ENCODE measurements at places on chromosomes 11 and 22.
A peak's percentile ranks its signal among the peaks of the same experiment; 100 is the strongest.

GRCh38 chr11:25727944-25728343 is 604.0 kb upstream of the ANO3 start:
- no peak for DNase-seq

DNA sequence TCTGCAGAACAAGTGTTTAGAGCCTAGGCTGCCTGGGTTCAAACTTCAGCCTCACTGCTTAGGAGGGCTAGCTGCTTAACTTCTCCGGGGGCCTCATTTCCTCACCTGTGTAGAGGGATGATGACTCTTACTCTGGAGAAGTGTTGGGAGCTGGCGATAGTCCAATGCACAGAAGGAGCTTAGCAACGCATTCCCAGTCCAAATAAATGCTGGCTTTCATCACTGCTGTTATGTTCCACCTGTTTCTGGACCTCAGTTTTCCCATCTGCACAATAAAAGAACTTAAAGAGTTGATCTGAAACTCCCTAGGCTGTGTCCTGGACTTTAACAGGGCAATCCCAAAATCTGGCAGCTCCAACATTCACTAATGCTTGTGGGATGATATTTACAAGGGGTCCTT is 337.8 kb downstream of the MIAT start:
- DNase-seq, result no peak

DNA sequence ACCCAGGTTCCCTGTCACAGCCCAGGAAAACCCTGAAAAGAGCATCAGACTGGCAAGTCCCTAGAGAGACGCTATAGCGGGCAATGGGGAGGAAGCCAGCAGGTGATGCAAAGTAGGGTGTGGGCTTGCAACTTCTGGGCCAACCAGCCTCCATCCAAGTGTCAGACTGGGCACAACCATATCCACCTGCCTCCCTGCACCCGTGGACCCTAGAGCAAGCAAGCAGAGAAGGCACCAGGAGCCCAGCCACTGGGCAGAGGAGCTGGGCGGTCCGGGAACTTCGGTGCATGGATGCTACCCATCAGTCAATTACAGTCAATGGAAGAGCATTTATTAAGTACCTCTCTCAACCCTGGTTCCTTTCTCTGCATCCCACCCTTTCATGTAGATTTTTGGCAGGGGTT is 2.8 kb downstream of the NECTIN1 start:
- DNase-seq, result no peak

GRCh38 chr22:29457730-29458129 is 19.3 kb downstream of the RFPL1 start:
- DNase-seq, result no peak

DNA sequence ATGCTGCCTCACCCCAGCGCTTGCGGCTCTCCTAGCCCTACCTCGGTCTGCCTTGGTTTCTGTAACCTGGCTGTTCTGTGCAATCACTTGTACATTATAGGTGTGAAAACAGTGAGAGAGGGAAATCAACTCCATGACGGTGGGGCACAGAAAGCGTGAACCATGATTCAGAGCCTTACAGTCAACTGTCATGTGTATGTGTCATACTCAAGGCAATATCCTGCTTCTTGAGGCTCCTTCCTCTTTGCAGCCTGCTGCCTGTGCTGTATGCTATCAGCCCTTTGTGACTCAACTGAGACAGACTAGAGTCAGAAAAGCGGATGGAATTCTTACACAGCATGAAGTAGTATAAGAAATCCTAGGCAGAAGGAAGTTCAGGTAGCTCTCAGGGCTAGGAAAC is 2.1 kb downstream of the NRIP3 start:
- peak; percentile 18 for DNase-seq

GRCh38 chr22:23010430-23010829 is 59.9 kb upstream of the GNAZ start:
- DNase-seq, result no peak

DNA sequence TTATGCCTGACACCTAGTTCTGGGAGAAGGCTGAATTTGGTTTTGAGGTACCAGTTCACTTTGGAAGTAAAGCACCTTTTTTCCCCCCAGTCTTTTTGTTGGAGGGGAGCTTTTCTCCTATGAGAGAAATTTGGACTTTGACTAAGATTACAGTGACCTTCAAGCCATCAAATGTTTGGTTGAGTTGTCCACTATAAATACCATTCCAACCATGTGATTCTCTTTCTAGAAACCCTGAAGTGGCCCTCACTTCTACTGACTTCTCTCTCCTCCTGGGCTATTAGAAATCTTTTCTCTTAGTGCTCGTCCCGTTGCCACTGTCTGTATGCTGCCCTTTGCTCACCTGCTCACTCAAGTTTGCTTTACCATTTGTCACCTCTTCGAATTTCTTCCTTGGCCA is 82.6 kb downstream of the TEAD1 start:
- no peak for DNase-seq

DNA sequence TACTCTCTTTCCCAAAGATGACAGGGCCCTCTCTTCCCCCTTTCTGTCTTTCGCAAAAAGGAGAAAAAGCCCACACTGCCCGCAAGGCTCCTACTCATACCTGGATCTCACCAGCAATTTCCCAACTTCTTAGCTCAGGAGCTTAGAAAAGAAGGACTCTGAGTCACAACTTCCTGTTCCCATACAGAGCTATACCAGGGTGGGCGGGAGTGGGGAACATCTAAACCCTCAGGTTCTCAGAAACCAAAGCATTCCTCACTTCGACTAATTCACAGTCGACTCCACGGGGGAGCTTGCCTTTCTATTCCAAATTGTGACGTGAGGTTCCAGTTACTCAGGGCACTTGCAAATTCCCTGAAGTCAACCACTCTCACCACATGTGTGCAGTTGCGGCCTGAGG is 61.9 kb downstream of the MTNR1B start:
- no peak for DNase-seq

GRCh38 chr11:94972700-94973098 is 657 bp downstream of the CWC15 start:
- DNase-seq, result no peak

DNA sequence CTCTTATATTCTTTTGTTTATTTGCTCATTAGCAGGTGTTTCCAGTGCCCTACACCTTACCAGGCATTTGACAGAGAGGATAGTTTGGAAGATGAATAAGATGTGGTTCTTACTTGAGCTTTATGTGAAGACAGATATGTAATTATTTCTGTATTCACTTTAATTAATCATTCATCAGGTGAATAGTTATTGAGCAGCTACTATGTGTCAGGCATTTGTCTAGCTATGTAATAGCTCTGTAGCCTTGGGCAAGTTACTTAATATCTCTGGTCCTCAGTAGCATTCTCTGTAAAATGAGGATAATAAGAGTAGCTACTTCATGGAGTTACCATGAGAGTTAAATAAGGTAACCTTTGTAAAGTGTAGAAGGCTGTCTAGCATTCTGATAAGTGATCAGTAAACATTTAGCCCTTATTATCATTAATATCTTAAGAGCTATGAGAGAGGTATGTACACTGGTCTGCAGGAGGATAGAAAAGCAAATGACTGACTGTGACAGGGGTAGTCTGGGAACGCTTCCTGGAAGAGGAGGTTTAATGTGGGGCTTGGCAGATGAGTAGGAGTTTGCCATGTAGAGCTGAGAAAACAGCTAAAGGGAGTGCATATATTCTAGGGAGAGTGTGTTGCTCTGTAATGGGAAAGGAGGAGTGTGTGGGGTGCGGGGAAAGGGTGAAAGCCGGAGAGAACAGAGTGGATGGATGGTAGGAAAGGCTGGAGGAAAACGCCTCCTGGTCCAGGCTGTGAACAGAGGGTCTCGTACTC is 56.1 kb downstream of the MICAL2 start:
- DNase-seq, result no peak

DNA sequence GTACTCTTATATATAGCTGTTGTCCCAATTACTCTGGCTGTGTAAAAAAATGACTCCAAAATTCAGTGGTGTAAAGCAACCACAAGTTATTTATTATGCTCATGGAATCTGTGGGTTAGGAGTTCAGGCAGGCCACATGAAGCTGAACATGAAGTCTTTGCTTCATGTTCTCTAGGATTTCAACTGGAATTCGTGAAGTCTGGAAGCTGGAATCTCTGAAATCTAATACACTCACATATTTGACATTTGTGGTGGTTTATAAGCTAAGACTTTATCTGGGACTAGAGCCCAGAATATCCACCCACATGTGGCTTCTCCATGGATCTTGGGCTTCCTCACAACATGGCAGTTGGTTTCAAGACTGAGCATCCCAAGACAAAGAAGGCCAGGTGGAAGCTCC is 430.6 kb downstream of the MIAT start:
- DNase-seq, result no peak

DNA sequence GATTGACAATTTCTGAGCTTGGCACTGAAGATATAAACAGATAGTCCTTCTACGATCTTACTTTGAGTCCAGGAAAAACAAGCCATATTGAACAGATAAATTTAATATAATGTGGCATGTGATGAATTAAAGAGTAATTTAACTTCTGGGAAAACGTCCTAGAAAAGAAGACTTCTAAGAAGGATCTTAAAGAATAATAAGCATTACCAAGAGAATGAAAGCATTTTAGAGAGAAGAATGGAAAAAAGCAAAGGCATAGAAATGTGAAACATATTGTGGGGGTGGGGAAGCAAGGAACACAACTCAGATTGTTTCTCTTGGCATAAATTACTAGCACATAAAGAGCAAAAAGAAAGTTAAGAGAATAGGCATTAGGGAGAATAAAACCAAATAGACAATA is 5.4 kb downstream of the DDIAS start:
- no peak for DNase-seq

GRCh38 chr11:33060271-33060670 is 20.9 kb downstream of the TCP11L1 start:
- DNase-seq, result no peak

DNA sequence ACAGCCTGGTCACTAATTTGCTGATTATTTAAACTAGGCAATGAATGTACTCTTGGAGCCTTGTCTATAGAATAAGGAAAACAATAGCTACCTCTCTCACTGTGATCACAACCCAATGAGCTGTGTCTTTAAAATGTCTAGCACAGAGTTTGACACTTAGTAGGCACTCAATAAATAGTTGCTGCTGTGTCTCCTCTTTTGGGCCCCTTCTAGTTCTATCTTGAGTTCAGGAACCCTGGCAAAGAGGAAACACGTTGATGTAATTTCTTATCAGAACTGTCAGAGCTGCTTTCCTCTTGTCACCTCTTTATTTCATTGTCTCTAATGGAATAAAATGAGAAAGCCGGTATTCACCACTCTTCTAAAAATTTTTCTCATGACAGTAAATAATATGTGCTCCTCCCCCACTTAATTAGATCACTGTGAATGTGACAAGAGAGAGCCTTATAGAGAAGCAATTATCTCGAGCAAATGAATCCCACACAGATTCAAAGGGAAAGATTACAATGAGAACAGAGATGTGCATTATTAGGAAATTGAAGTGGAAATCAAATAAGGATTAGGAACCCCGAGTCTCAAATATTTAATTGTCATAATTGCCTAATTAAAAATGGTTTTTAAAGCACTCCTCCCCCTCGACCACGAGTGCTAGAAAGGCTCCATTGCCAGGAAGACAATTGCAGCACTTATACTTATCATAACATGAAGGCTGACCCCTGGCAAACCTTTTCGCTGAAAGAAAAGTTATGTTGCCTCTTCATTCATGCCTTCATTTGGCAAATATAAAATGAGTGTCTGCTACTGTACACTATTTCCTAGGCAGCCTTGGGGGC is 175.0 kb upstream of the BDNF start:
- no peak for DNase-seq

DNA sequence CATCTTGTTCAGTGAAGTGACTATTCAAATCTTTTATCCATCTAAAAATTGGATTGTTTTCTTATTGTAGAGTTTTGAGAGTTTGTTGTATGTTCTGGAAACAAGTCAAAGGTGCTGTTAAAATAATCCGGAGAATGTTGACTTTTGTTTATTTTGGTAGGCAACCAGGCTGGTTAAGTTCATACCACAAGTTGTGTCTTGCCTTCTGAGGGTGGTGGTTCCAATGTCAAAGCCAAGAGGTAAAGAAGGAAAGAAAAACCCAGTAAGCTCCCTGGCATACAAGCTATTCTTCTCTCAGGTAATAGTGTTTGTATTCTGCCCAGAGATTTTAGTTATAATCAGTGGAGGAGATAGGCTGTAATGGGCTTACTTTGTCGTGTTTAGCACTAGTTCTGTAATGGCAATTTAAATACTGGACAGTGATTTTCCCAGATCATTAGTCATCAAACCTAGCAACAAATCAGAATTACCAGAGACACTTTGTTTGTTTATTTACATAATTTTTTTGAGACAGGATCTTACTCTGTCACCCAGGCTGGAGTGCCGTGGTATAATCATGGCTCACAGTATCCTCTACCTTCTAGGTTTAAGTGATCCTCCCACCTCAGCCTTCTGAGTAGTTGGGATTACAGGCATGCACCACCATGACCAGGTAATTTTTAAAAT is 15.1 kb upstream of the CSRP3 start:
- DNase-seq, result no peak

- DNase-seq, result no peak
These were observed 254.0 kb upstream of the CCDC90B start for GRCh38 chr11:83540112-83540675.

- DNase-seq, result peak; percentile 4
These were observed 28.7 kb downstream of the CHRDL2 start for GRCh38 chr11:74702383-74703007.

- DNase-seq, result no peak
These were observed 458.3 kb downstream of the METTL15 start for GRCh38 chr11:28566339-28567089.

GRCh38 chr11:132126973-132127899 is 756.8 kb downstream of the NTM start:
- DNase-seq, result no peak

- no peak for DNase-seq
These were observed 25.2 kb upstream of the CLDN5 start for GRCh38 chr22:19549428-19549827.
